Activated T-helper 2 cell treated with anti-CD3 and anti-CD28 coated beads, Interferon-gamma antibody, Interleukin-2, Interleukin-4, amounts not matched to agents 10 μg/mL and 5 μg/mL and 100 μg/mL, durations not matched to agents 14 hours and 24 hours and 36 hours (primary cell): ENCODE measurements at places on chromosomes 5 and 9. TPM values are rescaled to one million over a fixed set of nuclear protein-coding genes. Genes with fewer than 3 reads are reported as not detected.

- no peak for DNase-seq
Measured at GRCh38 chr9:122370869-122371755, at the start of gene PTGS1. TSS of gene PTGS1 (plus strand) at chr9:122371024. CDS start at chr9:122371085, 61 bp downstream.

DNA sequence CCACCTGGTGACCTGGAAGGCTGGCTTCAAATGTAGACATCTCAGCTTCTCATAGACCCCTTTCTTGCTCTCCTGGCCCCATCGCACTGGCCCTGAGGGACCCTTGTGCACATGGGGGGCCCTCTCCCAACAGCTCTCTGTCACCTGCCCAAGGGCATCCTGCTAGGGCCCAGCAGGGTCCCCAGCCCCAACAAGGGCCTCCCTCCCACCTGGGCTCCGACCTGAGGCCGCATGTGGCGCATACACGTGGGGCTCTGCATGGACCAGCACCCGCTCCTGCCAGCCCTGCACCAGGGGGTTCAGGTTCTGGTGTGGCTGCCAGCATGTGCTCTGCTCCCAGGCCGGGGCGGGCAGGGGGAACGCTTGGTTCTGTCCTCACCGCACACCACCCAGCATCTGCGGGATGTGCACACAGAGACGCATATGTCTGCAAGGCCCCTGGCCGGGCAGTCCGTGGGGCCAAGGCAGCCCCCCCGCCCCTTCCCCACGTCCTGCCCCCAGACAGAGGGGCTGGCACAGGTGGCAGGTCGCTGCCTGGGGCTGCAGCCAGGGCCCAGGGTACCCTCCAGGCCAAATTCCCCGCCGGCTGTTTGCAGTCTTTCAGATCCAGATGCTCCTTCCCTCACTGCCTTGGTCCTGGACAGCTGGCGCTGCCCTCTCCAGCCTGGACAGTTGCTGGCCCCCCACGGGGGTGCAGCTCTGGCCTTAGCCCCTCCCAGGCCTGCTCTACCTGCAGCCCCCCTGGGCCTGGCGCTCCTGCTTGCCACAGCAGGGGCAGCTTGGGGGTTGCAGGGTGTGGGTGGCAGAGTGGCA is 17.9 kb upstream of the NRARP start:
- no peak for DNase-seq

DNA sequence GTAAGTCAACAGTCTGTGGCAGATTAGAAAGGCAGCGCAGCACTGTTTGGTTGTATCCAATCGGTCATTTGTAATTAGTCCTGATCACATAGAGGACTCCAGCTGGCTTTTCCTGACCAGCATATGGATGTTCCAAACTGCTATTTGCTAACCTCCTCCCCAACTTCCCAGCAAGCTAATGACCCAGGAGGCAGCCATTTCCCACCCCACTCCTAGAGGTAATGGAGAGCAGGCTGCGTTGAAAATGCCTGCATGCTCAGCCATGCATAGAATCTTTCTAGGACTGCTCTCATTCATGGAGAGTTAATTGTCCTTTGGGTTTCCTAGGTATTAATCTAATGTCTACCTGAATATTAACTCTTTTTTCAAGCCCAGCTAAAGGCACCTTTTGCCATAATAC is 850.6 kb upstream of the WWC1 start:
- DNase-seq = no peak

GRCh38 chr9:127917603-127918002 is 762 bp upstream of the ST6GALNAC4 start:
- no peak for DNase-seq

ROPN1L gene
- 0.16 and 0.55 TPM in 2 replicates for total RNA-seq

DNA sequence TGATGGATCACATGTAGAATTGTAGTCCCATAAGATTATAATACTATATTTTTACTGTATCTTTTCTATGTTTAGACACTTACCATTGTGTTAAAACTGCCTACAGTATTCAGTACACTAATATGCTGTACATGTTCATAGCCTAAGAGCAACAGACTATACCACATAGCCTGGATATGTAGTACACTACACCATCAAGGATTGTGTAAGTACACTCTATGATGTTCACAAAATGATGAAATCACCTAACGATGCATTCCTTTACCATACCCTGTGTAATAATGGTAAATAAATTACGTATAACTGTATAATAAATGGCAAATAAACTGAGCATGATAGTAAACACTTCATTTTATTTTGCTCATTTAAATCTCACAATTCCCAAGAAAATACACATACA is 60.3 kb downstream of the RICTOR start:
- no peak for DNase-seq

- DNase-seq = no peak
Measured at GRCh38 chr9:7509576-7510145, 289.9 kb downstream of the DMAC1 start.

- no peak for DNase-seq
Measured at GRCh38 chr5:34609951-34610441, 46.1 kb upstream of the RAI14 start.
